ENCODE measurements at places on chromosomes 3 and 15.

- no peak for DNase-seq
Measured at GRCh38 chr15:87938031-87938430, 318.5 kb downstream of the NTRK3 start.

- no peak for DNase-seq
Measured at GRCh38 chr3:20912406-20912805, 726.4 kb upstream of the SGO1 start.

DNA sequence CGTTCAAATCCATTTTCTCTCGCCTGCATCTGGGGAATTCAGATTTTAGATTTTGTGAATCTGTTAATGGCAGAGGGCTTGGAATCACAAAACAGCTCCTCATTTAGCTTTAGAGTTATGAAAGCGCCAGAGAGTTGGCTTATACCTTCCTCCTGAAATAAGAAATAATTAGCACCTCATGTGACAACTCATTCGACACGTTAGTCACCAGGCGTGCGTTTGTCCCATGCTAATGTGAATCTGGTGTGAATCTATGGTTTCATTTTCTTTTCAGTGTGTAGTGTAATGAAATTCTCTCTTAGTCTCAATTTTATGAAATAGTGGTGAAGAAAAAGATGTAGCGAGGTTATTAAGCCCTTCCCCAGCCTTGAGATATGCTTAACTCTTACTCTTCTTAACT is 89.4 kb downstream of the EDEM1 start:
- no peak for DNase-seq

- peak; percentile 28 for DNase-seq
Measured at GRCh38 chr3:120093119-120093910, 932 bp downstream of the GSK3B start.

DNA sequence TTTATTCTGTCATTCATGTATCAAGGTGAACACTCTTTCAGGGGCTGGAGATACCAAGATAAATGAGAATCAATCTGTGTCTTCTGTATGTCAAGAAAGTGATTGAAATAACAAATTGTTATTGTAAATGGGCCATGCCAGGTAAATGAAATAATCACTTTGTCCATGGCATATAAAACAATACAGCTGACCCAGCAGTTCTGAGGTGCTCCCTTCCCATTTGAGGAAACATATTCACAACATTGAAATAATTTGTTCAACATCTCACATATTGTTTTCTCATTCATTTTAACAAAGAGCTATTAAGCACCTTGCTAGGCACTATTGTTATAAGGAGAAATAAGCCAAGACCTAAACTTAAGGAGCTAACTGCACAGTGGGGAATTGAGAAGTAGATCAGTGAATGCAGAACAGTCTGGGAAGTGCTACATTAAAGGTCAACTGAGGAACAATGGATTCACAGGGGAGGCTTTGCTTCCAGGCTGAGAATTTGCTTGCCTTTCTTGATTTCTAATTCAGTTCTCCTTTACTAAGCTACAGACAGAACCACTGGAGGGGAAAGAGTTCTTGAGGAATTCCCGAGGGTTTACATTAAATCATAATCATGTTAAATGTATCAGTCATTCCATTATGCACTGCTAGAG is 806.3 kb upstream of the ARPP21 start:
- no peak for DNase-seq

DNA sequence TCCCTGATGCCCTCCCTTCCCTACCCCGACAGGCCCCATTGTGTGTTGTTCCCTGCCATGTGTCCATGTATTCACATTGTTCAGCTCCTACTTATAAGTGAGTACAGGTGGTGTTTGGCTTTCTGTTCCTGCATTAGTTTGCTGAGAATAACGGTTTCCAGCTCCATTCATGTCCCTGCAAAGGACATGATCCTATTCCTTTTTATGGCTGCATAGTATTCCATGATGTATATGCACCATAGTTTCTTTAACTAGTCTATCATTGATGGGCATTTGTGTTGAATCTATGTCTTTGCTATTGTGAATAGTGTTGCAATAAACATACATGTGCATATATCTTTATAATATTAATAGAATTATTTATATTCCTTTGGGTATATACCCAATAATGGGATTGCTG is 52.1 kb upstream of the TNFSF10 start:
- no peak for DNase-seq

GRCh38 chr3:127670761-127671522 is 1.8 kb upstream of the ABTB1 start:
- DNase-seq = no peak

DNA sequence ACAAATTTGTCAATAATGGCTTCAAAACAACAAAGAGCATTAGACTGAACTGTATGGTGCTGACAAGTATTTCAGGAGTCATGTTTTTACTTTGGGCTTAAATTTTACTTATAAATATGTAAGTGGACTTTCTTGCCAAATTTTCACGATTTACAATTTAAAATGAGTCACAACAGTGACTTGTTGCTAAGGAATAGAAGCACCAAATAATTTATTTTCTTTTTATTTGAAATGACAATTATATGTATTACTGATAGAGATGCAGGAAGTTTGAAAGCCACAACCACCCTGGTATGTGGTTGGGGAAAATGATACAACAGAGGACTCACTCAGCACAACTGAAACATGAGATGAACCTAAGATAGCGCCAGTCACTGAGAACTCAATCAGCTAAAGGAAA is 90.3 kb downstream of the FMN1 start:
- DNase-seq = no peak

DNA sequence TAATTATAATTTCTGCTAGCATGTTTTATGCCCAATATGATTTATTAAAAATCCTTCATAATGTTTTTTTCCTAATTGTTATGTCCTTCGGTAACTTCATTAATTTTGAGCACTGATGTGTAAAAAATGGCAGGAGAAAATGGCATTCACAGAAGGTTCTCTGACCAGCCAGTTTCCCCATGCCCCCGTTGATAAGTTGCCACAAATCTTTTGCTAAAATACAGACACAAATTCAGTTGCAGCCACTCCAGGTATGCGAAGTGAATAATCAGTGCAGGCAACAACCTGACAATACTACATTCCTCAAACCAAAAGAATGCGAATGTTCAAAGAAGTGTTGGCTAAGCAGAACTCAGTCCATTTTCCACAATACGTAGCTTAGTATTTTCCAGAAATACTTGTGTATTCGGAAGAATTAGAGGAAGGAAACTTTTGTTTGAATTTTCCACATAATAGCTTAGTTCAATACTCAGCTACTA is 32.7 kb downstream of the CHL1 start:
- no peak for DNase-seq

- no peak for DNase-seq
Measured at GRCh38 chr3:71214797-71215196, 368.7 kb downstream of the FOXP1 start.

- DNase-seq = no peak
Measured at GRCh38 chr3:12454816-12455121, 29.5 kb upstream of the TSEN2 start.

DNA sequence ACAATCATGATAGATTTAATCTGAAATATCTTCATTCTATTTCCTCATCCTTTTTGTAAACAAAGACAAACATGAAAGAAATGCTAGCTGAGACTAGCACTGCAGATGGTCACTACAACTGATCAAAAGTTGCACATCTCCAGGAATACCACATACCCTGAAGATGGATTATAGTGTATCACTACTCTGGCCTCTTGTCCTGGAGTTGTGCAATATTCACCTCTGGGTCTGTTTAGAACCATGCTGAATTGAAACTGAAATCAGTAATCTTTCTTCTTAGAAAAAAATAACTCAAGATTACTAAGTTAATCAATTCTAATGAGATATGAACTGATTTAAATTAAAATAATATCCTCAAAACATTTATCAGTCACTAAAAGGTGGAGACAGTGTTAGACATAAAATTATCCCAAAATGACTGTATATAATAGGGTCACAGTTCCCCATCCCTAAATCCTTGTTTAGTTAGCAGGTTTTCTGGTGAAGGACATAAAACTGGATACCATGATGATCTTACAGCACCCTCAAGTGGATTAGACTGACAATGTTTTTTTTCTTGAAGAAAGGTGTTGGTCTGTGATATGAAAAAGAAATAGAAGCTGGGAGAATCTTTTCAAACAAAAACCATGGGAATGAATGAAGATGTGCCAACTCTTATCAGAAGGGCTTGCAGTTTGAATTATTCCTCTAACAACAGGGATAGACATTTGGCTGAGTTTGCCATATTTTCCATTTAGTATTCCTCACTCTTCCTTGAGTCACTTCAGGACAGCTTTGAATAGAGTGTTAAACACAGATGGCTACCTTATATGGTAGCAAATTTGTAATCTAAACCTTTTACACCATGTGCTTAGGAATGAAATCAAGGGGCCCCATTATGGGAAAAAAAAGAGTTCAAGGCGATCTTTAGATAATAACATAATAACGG is 7.1 kb upstream of the TTC14 start:
- no peak for DNase-seq

GRCh38 chr3:156360963-156361362 is 194.0 kb downstream of the SSR3 start:
- no peak for DNase-seq

DNA sequence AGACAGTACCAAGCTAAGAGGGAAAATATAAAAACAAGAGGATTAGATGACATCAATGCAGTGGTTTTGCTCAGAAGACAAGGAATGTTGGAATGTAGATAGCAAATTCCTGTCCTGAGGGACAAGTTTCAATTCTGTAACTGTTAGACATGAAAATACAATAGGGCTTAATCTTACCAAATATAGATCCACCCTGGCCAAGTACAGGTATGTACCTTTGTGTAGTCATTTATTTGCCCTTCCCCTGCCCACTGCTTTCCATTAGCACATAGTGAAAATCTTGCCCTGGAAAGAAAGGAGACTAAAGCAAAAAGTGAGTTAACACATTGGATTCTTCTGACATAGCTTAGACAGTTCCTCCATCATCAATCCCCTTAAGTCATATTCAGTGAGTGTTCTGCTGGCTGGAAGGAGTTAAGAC is 389.0 kb upstream of the THBS1 start:
- no peak for DNase-seq

GRCh38 chr3:13843351-13843750 is 36.5 kb downstream of the WNT7A start:
- no peak for DNase-seq

DNA sequence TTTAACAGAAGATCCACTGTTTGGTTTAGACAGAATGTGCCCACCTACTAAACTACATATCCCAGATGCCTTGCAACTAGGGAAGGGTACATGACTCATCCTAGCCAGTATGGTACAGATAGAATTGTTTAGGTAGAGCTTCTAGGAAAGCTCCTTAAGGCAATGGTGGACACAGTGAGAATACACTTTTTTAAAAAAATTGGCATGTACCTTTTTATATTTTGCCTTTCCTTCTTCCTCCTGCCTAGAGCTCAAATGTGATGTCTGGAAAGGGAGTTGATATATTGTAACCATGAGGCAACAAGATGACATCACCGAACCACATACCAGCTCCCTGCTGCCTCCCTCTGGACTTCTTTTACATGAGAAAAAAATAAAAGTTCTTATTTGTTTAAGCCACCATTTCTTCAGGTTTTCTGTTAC is 14.4 kb upstream of the C3orf80 start:
- DNase-seq = no peak

DNA sequence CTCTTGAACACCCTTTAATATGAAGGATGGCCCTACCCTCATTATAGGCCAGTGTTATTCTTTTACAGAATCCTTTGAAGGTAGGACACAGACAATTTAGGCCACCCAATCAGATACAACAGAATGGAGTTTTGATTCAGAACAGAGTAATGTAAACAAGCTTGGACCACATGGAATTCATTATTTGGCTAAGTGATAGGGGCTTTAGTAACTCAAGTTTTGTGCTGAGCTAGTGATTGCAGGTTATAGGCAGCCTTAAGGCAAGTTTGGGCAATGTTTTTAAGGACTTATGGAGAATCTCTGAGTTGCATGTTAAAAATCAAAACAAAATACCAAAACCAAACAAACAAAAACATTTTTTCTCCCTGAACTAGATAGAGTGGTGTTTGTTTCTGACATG is 312.1 kb upstream of the ROBO1 start:
- DNase-seq = no peak

- DNase-seq = no peak
Measured at GRCh38 chr3:156373095-156373494, 181.8 kb downstream of the SSR3 start.

- peak; percentile 47 for DNase-seq
Measured at GRCh38 chr15:101445562-101446517, 43.7 kb downstream of the PCSK6 start.

DNA sequence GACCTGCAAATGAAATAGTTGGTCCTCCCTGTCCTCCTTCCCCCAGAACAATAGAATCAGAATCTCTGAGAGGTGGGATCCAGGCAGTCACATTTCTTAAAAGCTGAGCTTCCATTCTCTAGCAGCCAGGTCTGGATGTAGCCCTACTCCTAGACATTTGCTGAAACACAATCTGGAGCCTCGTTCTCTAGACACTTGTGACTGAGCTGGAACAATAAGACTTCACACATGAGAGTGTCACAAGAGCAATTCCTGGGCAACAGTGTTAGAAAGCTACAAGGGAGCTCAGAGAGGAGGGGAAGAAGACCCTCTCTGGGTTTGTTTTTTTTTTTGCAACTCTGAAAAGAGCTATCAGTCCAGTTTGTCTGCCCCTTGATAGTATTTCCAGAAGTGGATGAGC is 14.5 kb downstream of the CORO2B start:
- no peak for DNase-seq

DNA sequence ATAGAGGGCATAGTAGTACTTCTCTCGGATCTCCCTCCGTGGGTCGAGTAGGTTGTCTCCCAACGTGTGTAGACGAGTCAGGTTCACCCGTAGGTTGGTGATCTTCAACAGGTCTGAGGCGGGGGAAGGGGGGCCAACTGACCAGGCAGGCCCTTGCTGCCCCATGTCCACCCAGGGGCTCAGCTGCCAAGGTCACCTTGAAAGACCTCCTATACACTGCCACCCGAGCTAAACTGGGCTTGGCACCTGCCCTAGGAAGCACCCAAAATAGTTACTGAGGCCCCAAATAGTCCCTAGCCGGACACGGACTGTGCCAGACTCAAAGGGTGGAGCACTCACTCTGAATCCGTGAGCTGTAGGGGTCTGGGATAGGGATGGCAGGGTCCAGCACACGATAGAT is 1.8 kb downstream of the LAMB2 start:
- DNase-seq = no peak

GRCh38 chr15:59298225-59298853 is 74.3 kb downstream of the MYO1E start:
- DNase-seq = no peak

- DNase-seq = no peak
Measured at GRCh38 chr3:19596408-19596807, 337.6 kb downstream of the EFHB start.

DNA sequence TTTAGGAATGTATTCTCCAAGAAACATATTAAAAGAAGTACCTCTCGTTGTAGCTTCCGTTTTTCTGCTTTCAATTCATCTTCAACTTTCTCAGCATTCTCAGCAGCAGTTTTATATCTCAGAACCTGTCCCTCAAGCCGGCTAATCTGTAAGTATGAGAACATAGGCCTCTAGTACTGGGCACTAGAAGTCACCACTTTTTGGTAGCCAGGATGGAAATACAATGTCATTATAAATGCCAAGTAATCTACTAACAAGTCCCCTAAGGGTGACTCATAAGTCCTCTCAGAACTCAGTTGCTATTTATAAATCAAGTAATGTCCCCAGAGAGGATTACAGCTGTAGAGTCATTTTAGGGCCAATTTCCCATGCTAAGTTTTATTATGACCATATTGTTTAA is 61.1 kb downstream of the MLH1 start:
- no peak for DNase-seq

- DNase-seq = no peak
Measured at GRCh38 chr3:33093847-33094246, 3.1 kb downstream of the GLB1 start.
